Midbrain (tissue), 1 donor: ENCODE measurements at places on chromosomes 2 and 18.

GRCh38 chr2:181807526-181807925 is 84.0 kb upstream of the ITPRID2 start:
- DNase-seq: no peak

GRCh38 chr2:54226260-54226659 is 29.8 kb downstream of the TSPYL6 start:
- peak; percentile 48 for DNase-seq

DNA sequence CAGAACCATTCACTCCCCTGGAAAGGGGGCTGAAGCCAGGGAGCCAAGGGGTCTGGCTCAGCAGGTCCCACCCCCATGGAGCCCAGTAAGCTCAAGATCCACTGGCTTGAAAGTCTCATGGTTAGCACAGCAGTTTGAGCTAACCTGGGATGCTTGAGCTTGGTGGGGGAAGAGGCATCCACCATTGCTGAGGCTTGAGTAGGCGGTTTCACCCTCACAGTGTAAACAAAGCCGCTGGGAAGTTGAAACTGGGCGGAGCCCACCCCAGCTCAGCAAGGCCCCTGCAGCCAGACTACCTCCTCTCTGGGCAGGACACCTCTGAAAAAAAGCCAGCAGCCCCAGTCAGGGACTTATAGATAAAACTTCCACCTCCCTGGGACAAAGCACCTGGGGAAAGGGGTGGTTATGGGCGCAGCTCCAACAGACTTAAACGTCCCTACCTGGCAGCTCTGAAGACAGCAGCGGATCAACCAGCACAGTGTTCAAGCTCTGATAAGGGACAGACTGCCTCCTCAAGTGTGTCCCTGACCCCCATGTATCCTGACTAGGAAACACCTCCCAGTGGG is 14.7 kb upstream of the TTC32 start:
- DNase-seq: no peak

- no peak for DNase-seq
Observed at GRCh38 chr2:30772021-30772705, 35.1 kb downstream of the CAPN13 start.

- no peak for DNase-seq
Observed at GRCh38 chr2:9240745-9241144, 34.1 kb downstream of the ASAP2 start.

- no peak for DNase-seq
Observed at GRCh38 chr2:11365096-11365879, 20.9 kb upstream of the ROCK2 start.

DNA sequence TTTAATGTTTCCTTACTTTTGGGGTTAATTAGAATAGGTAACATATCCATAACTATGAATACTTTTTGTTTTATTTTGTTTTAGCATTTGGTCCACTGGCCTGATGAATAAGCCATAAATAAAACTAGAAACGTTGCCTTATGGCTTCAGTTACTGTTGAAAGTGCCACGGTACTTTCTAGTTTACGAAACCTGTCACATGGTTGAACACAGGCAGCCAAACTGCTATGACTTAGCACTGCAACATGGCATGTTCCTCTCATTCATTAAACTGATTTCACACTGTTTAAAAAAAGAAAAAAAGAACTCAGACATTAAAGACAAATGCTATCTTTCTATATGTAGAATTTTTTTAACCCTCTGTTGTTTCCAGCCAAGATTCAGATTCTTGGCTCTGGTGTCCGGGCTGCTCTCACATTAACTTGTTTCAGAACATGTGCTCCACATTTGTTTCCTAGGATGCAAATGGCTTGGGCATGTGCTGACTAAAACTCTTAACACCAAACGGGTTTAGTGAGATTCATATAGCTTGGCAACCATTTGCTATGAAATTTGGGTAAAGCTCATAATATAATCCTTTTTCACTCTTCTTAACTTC is 323.9 kb upstream of the RND3 start:
- DNase-seq: no peak

DNA sequence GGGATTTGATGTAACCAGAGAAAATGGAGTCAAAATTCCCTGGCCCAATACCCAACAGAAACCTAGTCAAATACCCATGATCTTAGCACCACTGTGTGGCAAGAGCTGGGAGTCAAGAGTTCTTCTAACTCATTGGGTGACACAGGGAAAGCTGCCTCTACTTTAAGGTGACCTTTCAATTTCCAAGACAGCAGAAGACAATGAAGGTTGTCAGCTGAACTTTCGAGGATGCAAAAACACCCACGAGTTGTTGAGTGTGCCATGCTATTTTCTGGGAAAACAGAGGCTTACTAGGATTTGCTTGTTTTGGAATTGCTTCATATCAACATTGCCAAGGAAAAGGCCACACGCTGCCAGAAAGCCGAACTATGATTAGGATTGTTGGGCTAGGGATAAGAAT is 61.6 kb upstream of the CYRIA start:
- peak; percentile 32 for DNase-seq

DNA sequence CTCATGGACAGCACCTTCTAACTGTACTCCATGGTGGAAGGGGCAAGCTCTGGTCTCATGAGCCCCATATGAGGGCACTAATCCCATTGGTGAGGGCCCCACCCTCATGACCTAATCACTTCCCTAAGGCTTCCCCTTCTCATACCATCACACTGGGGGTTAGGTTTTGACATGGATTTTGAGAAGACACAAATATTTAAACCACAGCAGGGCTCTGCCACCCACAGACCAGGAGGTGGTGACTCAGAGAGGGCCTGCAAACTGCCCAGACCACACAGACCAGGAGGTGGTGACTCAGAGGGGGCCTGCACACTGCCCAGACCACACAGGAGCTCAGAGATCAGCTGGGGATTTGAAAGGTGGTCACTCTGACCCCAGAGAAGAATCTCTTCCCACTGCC is 222.0 kb downstream of the KLHL29 start:
- no peak for DNase-seq

DNA sequence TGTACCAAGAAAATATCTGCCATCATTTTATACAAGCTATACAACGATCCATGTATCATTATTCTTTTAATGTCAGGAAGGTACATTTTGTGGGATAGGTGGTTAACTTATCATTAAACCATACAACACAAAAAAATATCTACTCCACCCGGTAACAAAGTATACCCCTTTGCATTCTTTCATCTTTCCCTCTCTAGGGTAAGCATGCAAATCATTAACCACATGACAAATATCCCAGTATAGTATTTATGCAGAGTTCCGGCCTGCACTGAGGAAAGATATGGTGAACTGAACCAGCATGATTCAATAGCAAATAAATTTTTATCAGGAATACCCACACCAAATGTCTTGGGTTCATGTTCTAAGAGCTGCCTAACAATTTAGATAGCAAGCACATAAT is 22.5 kb upstream of the SULT1C2 start:
- DNase-seq: no peak

DNA sequence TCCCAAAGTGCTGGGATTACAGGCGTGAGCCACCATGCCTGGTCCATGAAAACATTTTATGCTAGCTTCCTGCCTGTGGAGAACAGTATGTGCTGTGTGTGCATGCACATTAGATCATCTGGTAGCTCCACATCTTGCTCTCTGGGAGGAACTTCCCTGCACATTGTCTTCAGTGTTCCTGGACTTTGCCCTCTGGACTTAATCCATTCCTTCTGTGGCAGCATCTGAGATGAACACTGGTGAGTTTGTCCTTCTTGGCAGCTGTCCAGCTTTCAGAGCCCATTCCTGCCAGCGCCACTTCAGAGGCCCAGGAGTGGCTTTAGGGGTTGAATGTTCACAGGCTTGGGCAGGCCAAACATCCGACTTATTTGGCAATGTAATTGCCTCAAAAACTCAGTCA is 65.2 kb downstream of the POU3F3 start:
- DNase-seq: no peak

GRCh38 chr2:20559277-20559676 is 91.6 kb downstream of the HS1BP3 start:
- no peak for DNase-seq

- no peak for DNase-seq
Observed at GRCh38 chr2:111091811-111092211, 28.9 kb upstream of the BCL2L11 start.

GRCh38 chr2:71261534-71261933 is 34.6 kb upstream of the PAIP2B start:
- DNase-seq: no peak

- no peak for DNase-seq
Observed at GRCh38 chr2:101619191-101619591, 78.3 kb upstream of the MAP4K4 start.

- DNase-seq: no peak
Observed at GRCh38 chr18:76554547-76555222, 59.6 kb upstream of the ZNF516 start.

- DNase-seq: no peak
Observed at GRCh38 chr2:217362286-217362685, 502.4 kb upstream of the TNP1 start.

DNA sequence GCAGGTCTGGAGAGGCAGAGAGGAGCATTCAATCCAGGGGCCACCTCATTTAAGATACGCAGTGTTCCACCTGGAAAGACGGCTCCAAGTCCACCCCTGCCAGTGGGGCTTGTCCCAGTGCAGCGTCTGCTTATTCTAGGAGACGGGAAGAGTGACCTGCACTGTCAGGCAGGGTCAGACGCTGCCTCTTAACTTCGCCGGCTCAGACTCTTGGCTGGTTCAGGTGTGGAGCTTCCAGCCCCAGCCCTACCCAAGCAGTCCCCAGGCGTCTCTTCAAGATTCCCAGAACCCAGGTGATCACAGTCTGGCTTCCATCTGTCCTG is 208.5 kb downstream of the TFCP2L1 start:
- no peak for DNase-seq

- no peak for DNase-seq
Observed at GRCh38 chr18:65990944-65991708, 240.3 kb downstream of the CDH7 start.

DNA sequence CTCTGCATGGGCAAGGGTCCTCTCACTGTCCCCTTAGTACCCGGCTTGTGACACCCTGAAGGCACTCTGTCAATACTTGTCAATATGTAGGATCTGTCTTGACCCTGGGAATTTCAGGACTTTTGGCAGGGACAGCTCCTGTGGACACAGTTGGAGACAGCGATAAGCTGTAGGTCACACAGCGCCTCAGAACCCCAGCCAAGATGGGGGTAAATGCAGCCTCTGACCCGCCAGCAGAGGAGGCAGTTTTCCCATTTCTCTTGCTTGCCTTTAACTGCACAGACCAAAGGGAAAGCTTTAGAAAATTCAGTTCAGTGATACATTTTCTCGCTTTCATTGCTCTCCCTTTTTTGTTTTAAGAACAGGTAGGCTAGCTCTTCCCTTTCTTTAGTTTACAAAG is 54.8 kb upstream of the KLHL29 start:
- no peak for DNase-seq

DNA sequence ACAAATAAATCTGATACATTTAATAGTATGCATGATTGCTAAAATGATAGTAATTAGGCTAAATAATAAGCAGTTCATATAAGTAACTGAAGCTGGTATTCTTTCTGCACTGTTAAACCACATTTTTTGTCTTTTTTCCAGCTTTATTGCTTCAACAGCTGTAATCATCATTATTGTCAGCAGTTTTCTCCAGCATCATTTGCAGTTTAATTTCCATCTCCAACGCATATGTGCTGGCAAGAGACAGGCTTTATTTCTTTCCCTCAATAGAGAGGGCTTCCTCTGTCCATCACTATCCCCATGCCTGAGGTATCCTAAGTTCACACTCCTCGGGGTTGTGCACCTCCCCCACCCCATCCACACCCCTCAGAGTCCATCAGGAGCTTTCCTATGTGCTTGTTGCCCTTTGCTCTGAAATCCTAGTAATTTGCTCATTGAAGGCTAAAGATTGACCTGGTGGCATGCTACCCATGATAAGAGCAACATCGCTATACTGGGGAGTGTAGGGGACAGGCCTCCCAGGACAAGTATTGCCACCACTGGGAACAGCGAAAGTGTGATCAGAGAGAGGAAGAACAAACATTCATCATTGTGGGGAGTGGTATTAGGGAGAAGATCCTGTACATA is 37.1 kb downstream of the B4GALT6 start:
- no peak for DNase-seq

- no peak for DNase-seq
Observed at GRCh38 chr2:109423556-109424359, 190.0 kb downstream of the SEPTIN10 start.

DNA sequence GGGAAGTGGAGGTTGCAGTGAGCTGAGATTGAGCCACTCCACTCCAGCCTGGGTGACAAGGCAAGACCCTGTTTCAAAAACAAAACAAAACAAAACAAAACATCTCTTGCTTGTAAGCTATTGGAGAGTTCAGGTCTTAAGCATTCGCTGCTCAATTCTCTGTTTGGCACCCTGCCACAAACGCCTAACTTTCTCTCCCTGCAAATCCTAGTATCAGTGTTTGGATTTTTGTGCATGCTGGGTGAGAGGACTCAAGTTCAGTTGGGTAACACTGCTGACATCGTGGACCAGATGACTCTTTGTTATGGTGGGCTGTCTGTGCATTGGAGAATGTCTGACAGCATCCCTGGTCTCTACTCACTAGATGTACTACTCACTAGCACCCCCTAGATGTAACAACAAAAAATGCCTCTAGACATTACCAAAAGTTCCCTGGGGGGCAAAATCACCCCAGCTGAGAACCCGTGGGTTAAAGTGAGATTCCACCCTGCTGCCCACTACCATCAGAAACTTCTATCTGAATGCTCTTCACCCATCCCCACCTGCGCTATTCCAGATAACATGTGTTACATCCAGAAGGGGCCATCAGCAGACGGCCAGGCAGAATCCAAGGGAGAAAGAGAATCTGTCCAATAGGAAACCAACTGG is 50.9 kb downstream of the CACNB4 start:
- no peak for DNase-seq

GRCh38 chr2:220465700-220466099 is 838.3 kb downstream of the SLC4A3 start:
- no peak for DNase-seq

GRCh38 chr2:207782238-207783030 is 12.7 kb upstream of the FZD5 start:
- no peak for DNase-seq

GRCh38 chr2:30193104-30193681 is 38.1 kb upstream of the LBH start:
- no peak for DNase-seq

GRCh38 chr2:96315400-96316071 is 9.6 kb upstream of the ITPRIPL1 start:
- no peak for DNase-seq

GRCh38 chr2:28736034-28736433 is 15.6 kb upstream of the PPP1CB start:
- peak; percentile 65 for DNase-seq

DNA sequence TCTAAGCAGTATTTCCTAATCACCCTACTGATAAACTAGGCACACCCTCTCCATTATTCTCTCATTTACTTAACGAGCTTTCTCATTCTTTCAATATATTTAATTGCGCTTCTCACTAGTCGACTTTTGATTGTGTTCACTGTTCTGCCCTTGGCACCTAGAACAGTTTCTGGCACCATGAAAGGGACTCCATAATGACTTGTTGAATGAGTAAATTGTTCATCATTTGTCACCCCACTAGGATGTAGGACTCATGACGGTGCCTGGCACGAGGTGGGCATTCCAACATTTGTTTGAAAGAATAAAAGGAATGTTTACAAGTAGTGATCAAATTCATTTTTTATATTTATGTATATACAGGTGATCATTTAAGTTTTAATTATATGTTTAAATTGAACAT is 123.7 kb downstream of the DIS3L2 start:
- peak; percentile 30 for DNase-seq

- DNase-seq: no peak
Observed at GRCh38 chr18:64234321-64234720, 85.4 kb upstream of the LINC00305 start.

GRCh38 chr18:8706791-8707555 is 1.6 kb downstream of the MTCL1 start:
- peak; percentile 58 for DNase-seq

GRCh38 chr2:33484042-33484621 is 7.7 kb downstream of the RASGRP3 start:
- no peak for DNase-seq
